MCF 10A (cell line): ENCODE measurements at places on chromosomes 11 and 22. TPM values are rescaled to one million over a fixed set of nuclear protein-coding genes. Genes with fewer than 3 reads are reported as not detected.

DNA sequence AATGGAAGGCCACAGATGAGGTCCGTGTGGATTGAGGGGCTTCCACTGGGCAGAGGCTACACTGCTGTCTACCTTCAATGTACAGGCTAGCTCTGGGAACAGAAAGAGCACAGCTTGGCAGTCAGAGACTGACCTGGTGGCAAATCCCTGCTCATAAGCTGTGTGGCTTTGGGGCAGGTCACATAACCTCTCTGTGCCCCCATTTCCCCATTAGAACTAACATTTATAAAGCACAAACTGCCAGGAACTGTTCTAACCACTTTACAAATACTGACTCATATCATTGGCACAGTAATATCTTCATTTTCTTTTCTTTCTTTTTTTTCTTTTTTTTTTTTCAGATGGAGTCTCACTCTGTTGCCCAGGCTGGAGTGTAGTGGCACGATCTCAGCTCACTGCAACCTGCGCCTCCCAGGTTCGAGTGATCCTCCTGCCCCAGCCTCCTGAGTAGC is 3.1 kb downstream of the FOSL1 start:
- H3K4me1 ChIP-seq: peaks cover 44% of the 10 kb centered on the region
- H3K36me3 ChIP-seq: peaks cover 47% of the 10 kb centered on the region
- H3K27ac ChIP-seq: peak overlapping the region; percentile 89
- no peak for DNase-seq
- peak overlapping the region; percentile 96 for H3K4me3 ChIP-seq
- no peaks in the 10 kb centered on the region for H3K27me3 ChIP-seq

- DNase-seq: no peak
- peaks cover 24% of the 10 kb centered on the region for H3K4me1 ChIP-seq
- H3K27ac ChIP-seq: no peak overlapping the region
Observed at GRCh38 chr11:68500206-68500605, 39.7 kb downstream of the PPP6R3 start.

- H3K4me3 ChIP-seq: no peak overlapping the region
- no peaks in the 10 kb centered on the region for H3K4me1 ChIP-seq
- H3K27me3 ChIP-seq: peaks cover 22% of the 10 kb centered on the region
- DNase-seq: no peak
Observed at GRCh38 chr11:115129473-115130289, 374.5 kb downstream of the CADM1 start.

GRCh38 chr22:47129902-47130635 is 367.6 kb downstream of the TBC1D22A start:
- H3K27me3 ChIP-seq: no peaks in the 10 kb centered on the region
- peaks cover 12% of the 10 kb centered on the region for H3K4me1 ChIP-seq
- H3K36me3 ChIP-seq: peaks cover 11% of the 10 kb centered on the region
- H3K4me3 ChIP-seq: peak overlapping the region; percentile 35
- H3K27ac ChIP-seq: peak overlapping the region; percentile 97

- no peaks in the 10 kb centered on the region for H3K4me1 ChIP-seq
- H3K27ac ChIP-seq: no peak overlapping the region
- peaks cover 81% of the 10 kb centered on the region for H3K27me3 ChIP-seq
- no peak for DNase-seq
Observed at GRCh38 chr22:28480000-28480715, 199.5 kb downstream of the TTC28 start.

DNA sequence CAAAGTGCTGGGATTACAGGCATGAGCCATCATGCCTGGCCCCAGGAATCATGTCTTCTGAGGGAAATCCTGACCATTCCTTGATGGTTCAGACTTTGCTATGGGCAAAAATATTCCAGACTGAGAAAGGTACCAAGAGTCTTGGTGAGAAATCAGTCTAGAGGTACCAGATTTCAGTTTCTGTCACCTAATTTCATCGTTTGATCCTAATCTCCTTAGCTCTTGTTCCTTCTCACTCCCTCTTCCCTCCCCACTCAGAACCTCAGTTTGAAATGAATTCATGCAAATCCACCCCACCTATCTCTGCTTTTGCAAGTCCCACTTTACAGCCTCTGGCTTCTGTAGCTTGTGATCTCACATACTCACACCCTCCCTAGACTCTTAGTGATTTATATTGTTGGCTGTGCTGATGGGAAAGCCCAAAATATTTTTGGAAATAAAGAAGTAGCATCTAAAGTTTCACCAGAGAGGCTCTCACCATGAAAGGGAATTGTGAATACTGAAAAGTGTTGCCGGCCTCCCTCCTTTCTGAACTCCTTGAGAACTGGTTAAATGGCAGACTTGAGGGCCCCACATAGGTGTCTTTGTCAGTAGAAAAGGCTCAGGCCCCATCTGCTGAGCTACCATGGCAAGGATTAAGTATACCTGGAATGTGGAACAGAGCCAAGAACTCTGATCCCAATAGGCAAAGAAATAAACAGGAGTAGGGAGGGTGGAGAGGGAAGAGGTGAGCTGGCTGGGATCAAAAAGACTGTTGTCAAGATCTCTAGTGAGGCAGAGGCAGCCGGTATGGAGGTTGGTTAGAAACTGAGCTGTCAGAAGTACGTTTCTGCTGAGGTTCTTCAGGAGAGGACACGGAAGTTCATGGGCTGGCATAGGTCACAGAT is 190.5 kb upstream of the MTMR2 start:
- no peaks in the 10 kb centered on the region for H3K27me3 ChIP-seq
- peak; percentile 47 for DNase-seq
- H3K36me3 ChIP-seq: no peaks in the 10 kb centered on the region
- H3K27ac ChIP-seq: peak overlapping the region; percentile 71
- no peak overlapping the region for H3K4me3 ChIP-seq
- H3K4me1 ChIP-seq: peaks cover 22% of the 10 kb centered on the region

DNA sequence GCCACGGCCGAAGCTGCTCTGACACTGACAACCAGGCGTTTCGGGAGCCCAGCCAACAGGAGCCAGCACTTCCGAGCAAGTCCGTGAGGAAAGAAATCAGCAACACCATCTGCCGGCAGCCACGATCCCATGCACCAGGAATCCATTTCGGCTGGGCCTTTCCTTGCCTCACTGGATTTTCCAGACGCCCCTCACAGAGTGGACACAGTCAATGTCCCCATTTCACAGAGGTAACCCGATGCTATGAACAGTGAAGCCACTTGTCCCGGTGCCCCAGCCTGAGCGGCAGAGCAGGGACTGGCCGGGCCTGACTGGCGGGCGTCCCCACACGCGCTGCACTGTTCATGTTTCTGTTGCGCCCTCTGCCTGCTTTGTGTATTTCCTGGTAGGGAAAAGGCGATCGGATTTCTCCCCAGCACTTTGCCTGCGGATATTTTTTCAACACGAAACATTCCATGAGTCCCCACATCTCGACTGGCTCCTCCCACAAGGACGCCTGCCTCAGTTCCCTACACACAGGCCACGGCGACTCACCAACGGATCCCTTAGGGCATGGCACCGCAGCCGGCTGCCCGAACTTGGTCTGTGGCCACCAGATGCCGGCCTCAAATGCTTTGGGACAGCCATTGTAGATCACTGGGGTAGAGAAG is 55.3 kb downstream of the TRMU start:
- H3K27me3 ChIP-seq: no peaks in the 10 kb centered on the region
- no peak for DNase-seq
- no peak overlapping the region for H3K27ac ChIP-seq
- H3K4me1 ChIP-seq: no peaks in the 10 kb centered on the region
- peaks cover 25% of the 10 kb centered on the region for H3K36me3 ChIP-seq

GRCh38 chr11:6397156-6397555 is 6.9 kb downstream of the SMPD1 start:
- H3K27me3 ChIP-seq: peaks cover 32% of the 10 kb centered on the region
- H3K4me1 ChIP-seq: no peaks in the 10 kb centered on the region
- no peaks in the 10 kb centered on the region for H3K36me3 ChIP-seq
- H3K4me3 ChIP-seq: no peak overlapping the region
- H3K27ac ChIP-seq: no peak overlapping the region

DNA sequence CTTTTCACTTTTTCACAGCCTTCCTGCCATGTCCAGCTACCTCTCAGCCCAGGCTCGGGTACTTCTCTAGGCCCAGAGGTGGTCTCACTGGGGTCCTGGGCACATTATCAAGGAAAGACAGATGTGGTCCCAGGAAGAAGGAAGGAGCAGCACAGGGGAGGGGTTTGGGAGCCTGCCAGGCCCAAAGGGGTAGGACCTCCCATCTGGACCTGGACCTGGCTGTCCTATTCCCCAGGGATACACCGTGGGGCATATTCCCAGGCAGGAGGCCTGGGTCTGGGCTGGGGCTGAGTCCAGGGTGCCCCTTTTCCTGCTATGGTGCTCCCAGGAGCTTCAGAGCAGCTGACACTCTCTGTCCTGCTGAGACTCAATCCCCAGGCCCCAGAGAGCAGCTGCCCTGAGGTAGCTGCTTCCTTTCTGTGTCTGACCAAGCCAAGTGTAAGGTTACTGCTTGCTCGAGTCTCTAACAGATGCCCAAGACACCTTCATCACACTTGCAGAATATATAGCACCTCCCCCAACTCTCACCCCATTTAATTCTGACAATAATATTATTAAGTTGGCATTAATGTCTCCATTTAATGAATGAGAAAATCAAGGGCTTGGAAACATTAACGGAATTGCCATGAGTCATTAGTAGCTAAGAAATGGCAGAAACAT is 232.0 kb downstream of the BUD13 start:
- H3K27ac ChIP-seq: no peak overlapping the region
- no peak overlapping the region for H3K4me3 ChIP-seq
- no peaks in the 10 kb centered on the region for H3K27me3 ChIP-seq
- H3K36me3 ChIP-seq: no peaks in the 10 kb centered on the region
- DNase-seq: no peak

DNA sequence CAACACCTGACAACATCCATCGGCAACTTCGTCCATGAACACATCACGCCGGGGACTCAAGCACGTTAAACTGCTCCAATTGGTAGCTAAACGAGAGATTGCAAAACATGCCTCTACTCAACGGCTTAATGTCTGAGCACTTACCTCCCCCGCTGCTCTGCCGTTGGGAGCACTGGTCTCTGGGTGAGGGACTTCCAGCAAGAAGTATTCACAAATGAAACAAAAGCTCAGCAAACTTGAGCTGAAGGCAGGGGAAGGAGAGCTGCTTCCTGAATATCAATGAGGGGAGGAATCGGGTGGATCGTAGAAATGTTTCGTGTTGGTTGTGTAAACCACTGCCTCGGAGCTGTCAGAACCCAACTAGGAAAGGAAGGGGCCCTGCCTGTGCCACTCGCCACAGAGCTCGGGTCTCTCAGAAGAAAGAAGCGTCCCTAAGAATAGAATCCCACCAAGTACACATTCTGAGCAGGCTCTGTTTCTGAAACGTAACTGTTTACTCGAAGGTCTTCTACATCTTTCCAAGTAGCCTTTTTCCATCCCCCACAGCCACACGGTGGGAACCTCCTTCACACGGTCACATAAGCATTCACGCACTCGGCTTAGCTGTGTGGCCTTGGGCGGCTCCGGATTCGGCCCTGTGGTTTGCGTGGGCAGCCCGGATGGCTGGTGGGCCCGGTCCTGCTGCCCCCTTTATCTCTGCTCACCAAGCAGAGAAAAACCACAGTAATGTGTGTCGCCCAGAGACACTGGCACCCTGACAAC is at the start of gene MLC1:
Gene MLC1, minus strand, starts transcription at position 216 of the 762 bp plus-strand sequence. CDS start 524 bp downstream, outside the sequence.
- DNase-seq: no peak
- peaks cover 8% of the 10 kb centered on the region for H3K4me1 ChIP-seq
- H3K4me3 ChIP-seq: no peak within 1 kb of the TSS
- no peak within 1 kb of the TSS for H3K27ac ChIP-seq
- H3K36me3 ChIP-seq: no peaks in the 10 kb centered on the region
- H3K27me3 ChIP-seq: no peaks in the 10 kb centered on the region

- peaks cover 8% of the 10 kb centered on the region for H3K27me3 ChIP-seq
- DNase-seq: no peak
- no peaks in the 10 kb centered on the region for H3K36me3 ChIP-seq
- no peaks in the 10 kb centered on the region for H3K4me1 ChIP-seq
- no peak overlapping the region for H3K4me3 ChIP-seq
Observed at GRCh38 chr22:22022947-22023534, 40.5 kb upstream of the TOP3B start.

DNA sequence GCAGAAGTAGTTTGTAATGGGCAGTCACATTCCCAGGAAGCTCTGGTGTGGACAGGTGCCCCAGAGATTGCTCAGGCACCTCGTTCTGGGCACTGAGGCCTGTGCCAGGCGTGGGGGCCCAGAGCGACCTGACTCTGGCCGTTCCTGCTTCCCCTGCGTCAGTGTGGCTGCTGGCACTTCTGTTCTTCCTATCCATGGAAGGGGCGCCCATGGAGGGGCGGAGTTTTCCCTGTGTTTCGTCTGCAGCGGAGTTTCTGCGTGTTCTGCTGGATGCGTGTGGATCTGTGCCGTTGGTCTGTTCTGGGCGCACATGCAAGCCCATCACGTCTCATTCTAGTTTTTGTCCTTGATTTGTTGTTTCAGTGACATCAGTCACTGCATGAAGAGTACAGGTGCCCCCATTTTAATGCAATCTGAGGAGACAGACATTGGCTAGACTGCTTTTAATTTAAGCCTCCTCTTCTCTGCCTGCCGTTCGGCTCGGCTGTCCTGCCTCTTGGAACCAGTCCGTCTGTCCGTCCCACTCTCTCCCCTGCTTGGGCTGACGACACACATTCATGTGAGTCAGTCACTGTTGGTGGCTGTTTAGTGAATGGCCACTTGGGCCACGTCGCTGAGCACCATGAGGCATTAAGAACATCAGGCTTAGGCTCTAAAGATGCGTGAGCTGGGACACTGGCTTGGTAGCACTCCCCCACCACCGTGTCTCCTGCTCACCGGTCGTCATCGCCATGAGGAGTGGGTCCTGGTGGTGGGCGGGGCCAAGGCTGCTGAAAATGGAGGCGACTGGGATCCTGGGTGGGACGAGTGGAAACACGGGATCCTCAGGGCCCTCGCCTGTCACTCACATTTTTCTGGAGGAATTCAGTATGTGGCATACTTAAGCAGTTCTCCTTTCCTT is 255.8 kb downstream of the TBC1D22A start:
- H3K4me1 ChIP-seq: no peaks in the 10 kb centered on the region
- no peak for DNase-seq
- peaks cover 11% of the 10 kb centered on the region for H3K36me3 ChIP-seq
- no peak overlapping the region for H3K4me3 ChIP-seq

GRCh38 chr11:93370260-93370659 is 39.7 kb downstream of the DEUP1 start:
- no peak overlapping the region for H3K4me3 ChIP-seq
- peak; percentile 6 for DNase-seq
- H3K27ac ChIP-seq: no peak overlapping the region
- no peaks in the 10 kb centered on the region for H3K36me3 ChIP-seq

DNA sequence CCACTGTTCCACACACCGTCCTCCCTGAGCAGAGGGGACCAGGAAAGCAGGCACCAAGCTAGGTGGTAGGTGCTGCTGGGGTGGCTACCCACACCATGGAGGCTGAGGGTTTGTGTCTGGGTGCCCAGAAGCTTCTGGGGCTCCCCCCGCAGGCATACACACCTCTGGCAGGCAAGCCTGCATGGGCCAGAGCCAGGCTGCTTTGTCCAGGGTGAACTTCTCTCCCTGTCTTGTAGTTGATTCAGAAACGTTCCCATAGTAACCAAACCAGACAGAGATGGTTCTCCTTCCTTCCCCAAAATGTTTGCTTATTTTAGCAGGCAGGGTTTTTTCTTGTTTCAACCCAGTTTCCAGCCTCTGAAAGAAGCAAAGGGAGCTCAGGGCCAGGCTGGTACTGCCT is 40.9 kb upstream of the SUSD2 start:
- H3K36me3 ChIP-seq: peaks cover 15% of the 10 kb centered on the region
- H3K27ac ChIP-seq: peak overlapping the region; percentile 70
- H3K4me1 ChIP-seq: peaks cover 7% of the 10 kb centered on the region
- no peaks in the 10 kb centered on the region for H3K27me3 ChIP-seq

- H3K4me3 ChIP-seq: no peak overlapping the region
- peaks cover 7% of the 10 kb centered on the region for H3K36me3 ChIP-seq
- H3K27ac ChIP-seq: peak overlapping the region; percentile 57
- H3K4me1 ChIP-seq: peaks cover 17% of the 10 kb centered on the region
Observed at GRCh38 chr22:24141586-24141985, 39.7 kb upstream of the SUSD2 start.

The NCAM1 gene
- total RNA-seq: 0.19 and 0.39 TPM in 2 replicates

The OR52I2 gene
- total RNA-seq: not detected in 2 replicates

The OR8G1 gene
- not detected in 2 replicates for total RNA-seq

The NLRX1 gene
- 16.7 and 18.9 TPM in 2 replicates for total RNA-seq

The CNTN5 gene
- total RNA-seq: not detected in 2 replicates
